ENCODE measurements at places on chromosomes 1 and 21. TPM values are rescaled to one million over a fixed set of nuclear protein-coding genes. Genes with fewer than 3 reads are reported as not detected.

The FAM229A gene
- 1.4 TPM for total RNA-seq

DNA sequence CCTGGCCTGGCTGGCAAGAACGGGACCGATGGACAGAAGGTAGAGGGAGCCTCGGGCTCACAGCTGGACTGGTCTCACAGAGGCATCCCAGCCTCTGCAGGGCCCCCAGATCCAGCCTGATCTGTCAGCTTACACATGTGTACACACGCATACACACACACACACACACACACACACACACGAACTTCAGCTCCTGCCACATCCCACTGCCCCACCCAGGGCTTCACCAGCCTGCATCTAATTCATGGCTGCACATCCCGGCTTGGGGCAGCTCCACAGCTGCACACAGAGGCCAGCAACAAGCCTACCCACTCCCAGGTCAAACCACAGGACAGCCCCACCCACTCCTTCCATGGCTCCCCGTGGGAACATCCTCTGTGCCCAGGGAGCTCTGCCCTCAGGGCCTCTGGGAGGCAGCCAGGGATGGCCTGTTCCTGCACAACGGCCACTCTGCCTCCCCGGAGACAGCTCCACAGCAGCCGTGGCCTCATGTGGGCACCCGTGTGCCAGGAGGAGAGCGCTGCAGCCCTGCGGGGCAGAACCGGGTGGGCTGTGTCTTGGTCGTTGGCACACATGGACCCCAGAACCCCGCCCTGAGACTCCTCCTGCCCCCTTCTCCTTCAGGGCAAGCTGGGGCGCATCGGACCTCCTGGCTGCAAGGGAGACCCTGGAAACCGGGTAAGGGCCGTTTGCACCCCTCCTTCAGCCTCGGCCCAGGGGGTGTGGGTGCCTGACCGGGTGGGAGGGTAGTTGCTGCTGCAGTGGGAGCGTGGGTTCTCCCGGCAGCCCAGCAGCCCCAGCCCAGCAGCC, 19.1 kb downstream of the COL6A2 start:
- no peak for DNase-seq

- DNase-seq: no peak
Observed at GRCh38 chr1:197152662-197153061, 6.2 kb upstream of the ASPM start.

GRCh38 chr1:26161415-26162219, 2.7 kb downstream of the FAM110D start:
- no peak for DNase-seq

DNA sequence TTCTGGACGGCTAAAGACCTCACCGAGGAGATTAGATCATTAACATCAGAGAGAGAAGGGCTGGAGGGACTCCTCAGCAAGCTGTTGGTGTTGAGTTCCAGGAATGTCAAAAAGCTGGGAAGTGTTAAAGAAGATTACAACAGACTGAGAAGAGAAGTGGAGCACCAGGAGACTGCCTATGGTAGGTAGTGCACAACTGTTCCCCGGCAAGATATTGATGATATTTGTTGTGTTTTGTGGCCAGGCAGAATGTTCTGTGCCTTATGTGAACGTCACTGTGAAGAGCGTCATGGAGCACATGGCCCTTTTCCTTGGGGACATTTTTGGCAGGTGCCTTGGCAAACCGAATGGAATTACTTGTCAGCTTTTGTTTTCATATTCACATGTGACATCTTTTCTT, 191.7 kb downstream of the DISC1 start:
- no peak for DNase-seq

Data from dermis microvascular lymphatic vessel endothelial cell (primary cell).